ENCODE measurements at places on chromosomes 7 and 10.

DNA sequence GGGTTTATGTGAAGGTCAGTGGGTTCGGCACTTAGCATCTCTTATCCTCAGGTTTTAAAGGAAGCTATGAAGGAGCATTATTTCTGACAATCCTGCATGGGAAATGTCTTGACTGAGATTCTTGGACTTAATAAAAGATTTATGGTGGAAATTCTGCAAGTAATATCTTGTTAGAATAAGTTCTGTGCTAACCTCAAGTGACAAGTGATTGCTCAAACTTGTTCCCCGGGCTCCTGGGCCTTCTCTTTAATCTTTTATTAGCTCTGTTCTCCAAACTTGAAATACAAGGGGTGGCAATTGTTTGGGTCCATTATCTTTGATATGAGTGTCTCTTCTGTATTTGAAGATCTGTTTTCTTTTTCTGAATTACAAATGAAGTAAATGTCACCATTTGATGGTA lies 140.6 kb upstream of the CTBP2 start:
- no peak for DNase-seq

GRCh38 chr10:73413108-73413527 lies 740 bp downstream of the ANXA7 start:
- DNase-seq = peak; percentile 44

DNA sequence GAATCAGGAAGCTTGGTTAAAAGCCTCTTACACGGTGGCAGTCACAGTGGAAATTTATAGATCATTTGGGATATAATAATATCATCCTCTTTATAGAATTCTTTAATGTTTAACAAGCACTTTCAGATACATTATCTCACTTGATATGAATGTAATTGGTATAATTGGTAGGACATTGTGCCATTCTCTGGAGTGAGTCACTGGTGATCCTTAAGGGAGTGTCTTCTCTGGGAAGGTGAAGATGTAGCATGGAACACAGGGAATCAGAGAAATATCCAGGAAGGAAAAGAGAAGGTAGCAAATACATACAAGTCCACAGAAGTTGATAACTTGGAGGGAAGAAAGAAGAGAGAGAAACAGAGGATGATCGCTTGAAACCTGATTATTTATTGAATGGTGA lies 9.8 kb downstream of the PTPRZ1 start:
- no peak for DNase-seq

DNA sequence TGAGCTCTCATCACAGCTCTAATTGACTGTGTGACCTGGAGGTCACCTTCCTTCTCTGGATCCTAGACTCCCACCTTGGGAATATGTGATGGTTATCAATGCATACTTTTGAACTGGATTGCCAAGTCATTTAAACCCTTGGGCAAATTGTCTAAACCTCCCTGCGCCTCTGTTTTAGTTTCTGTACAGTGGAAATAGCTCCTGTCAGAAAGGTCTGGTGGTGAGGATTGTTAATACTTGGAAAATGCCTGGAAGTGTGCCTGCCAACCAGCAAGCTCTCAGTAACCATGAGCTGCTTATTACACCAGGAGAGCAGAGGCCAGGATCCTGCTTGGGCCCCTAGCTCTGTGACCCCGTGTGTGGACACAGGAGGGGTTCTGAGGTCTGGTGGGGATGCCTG lies 108.7 kb upstream of the PPIF start:
- DNase-seq = peak; percentile 36

DNA sequence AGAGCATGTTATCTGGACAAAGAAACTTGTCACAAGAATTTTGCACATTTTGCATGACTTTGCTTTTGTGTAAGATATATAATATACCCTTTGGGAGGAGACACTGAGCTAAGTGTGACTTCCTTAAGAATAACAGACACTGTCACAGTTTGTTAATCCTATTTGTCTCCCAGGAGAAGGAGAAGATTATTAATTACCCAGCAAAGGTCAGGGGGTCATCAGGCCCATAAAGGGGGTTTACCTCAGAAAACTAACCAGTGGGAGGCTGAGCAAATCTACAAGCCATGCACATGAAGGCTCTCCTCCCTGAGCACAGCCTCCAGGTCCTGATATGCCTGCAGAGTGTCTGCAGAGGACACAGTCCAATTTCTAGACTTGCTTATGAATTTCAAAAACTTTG lies 10.1 kb upstream of the MET start:
- DNase-seq = no peak

All from AG20443 (cell line).